ENCODE measurements at places on chromosomes 3 and 15.

DNA sequence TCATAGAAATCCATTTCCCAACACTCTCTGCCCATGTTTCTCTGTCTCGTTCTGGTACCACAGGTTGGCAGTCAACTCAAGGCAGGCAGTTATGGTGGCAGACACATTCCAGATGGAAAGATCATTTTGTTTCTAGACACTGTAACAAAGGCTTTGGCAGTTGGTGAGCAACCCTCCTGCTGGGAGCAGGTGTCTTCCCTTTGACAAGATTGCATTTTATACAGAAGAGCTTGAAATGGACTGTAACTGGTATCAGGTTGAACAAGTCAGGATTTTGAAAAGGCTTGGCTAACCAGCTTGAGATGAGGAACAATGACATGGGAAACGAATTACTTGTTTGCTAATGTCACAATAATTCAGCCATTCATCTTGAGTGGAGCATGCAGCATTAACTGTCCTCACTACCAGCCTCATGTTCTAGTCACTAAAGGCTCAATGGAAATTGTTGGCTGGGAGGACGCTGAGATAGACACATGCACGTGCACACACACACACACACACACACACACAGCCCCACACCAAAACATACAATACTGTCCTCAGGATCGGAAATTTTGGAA lies 170.0 kb downstream of the SEMA6D start:
- no peak for DNase-seq

DNA sequence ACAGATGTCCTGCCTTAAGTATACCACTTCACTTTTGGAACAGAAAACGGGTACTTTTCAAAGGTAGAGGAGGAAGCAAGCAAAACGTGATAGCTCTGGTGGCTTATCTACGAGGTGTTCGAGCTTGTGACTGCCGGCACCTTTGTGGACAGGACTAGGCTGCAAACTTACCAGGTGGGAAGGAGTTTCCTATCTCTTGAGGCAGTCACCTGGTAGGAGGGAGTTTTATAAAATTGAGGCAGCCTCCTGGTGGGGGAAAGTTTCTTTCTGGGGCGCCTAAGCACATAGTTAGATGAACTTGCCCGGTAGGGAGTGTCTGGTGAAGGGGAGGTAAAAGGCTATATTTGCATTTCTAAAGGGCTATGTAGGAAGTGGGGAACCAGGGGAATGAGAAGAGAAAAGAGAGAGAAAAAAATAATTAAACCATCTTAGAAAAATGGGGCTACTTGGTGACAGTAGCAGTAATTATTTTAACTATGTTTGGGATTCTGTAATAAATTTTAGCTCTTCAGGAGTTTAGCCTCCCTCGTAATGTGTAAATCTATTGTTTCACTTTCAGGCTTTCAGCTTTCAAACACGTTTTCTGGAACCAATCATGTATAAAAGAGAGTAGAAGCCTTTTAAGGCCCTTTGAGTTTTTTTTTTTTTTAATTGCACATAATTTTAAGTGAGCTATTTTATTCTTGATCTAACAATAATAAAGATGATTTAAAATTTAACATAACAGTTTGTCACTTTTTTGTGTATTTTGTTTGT lies 131.0 kb downstream of the IL5RA start:
- no peak for DNase-seq

DNA sequence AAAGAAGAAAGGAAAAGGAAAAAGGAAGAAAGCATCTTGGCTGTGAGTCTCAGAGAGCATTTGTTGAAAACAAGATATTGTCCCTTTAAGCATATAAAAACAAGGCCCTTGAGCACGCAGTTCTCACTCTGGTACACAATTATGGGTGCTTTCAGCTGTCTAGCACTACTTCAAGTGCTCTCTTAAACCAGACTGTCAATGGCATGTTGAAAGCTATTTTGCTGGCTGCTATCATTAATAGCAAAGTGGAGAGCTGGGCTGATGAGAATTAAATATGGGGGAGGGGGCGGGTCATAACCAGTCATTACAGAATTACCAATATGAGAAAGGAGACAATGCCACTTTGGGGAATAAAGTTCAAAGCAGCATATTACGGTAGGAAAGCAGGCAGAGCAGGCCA lies 9.3 kb downstream of the TLE3 start:
- no peak for DNase-seq

GRCh38 chr15:43927203-43927602 lies 100.4 kb downstream of the WDR76 start:
- DNase-seq = no peak

GRCh38 chr3:169179722-169180121 lies 483.8 kb downstream of the MECOM start:
- DNase-seq = no peak

DNA sequence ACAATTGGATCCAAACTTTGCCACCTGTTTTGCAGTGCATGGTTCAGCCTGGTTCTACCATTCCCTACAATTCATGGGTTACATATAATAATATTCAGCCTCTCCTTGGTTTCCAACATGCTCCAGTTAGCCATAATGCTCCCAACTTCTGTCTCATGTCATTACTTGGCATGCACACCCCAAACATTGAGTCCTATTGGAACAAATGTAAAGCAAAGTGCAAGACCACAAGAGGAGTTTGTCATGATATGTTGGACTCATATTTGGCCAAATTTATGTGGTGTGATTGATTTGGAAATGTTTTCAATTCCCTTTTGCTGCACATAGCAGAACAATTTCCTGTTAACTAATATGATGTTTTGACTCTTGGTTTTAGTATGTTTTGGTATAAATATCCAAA lies 50.2 kb downstream of the KCNAB1 start:
- no peak for DNase-seq

DNA sequence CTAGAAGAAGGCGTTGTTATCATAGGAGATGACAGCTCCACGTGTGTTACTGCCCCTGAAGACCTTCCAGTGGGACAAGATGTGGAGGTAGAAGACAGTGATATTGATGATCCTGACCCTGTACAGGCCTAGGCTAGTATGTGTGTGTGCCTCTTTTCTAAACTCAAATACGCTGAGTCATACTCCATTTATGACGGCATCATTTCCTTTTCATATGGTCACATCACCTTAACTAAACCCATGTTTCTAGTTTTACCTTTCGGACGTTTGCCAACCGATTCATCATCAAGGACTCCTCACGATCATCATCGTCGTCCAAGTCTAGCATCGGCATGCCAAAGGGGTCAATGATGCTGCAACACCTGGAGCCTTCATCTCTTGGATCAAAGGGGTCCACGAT lies 149.0 kb downstream of the CBLB start:
- DNase-seq = no peak

DNA sequence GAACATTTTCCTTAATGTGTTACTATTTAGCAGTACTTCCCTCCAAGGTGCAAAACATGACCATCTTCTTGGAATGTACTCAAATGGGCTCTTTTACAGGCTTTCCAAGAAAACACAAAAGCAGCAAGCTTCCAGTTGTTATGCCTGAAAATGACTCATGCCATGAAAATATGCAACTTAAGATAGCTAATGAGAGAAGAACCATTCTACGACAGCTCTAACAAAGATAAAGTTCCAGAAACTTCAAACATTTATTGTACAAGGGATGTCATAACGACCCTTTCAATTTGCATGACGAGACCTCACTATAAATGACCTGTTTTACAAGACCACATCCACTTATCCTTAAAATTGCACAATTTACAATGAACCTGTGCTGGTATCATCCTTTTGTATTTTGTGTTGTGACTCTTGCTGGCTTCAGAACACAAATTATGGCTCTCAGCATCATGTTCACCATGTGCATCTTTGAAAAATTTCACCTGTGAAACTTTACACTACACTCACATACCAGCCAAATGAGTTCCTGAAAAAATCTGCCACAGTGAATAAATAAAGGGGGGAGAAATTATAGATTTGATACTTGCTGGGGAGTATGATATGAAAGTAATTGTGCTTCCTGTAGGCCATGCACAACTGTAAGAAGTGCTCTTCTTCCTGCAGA lies 433.7 kb downstream of the MAGI1 start:
- DNase-seq = no peak

All from stimulated activated CD4-positive, alpha-beta T cell treated with anti-CD3 and anti-CD28 coated beads, Interleukin-1b, Interleukin-23, amount 100 ng/mL, for 4 hours (primary cell).